ENCODE measurements at places on chromosomes 7 and 10. TPM values are rescaled to one million over a fixed set of nuclear protein-coding genes. Genes with fewer than 3 reads are reported as not detected.

Gene ACTA2
- 2.8 TPM for total RNA-seq

Gene PSAP
- 1,457 TPM for total RNA-seq

DNA sequence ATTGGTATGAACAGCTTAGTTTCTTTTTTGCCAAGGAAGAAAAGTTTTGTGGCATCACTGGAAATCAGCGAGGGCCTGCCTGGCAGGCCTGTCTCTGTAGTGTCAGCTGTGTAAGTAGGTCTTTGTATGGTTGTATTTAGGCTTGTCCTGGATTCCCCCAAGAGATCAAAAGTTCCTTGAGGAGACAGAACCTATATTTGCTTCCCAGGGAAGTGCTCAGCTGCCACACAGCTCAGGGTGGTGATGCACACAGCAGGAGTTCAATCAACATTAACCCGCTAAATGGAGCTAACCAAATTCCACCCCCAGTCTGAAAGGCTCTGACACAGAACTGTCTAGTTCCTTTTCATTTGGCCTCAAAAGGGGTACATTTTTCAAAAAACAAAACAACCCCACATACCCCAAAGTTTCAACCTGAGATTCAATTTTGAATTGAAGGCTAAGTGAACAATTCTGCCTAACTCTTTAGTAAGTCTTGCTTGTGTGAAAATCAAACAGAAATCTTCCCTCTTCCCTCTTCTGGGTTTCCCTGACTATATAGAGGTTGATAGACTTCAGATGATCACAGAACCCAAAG lies 124.4 kb downstream of the CLEC2L start:
- DNase-seq = no peak

- no peak for DNase-seq
These were observed 5.3 kb upstream of the CUZD1 start for GRCh38 chr10:122850705-122851640.

Gene LRRC18
- not detected for total RNA-seq

Gene PLEKHA8
- total RNA-seq = 20.6 TPM

DNA sequence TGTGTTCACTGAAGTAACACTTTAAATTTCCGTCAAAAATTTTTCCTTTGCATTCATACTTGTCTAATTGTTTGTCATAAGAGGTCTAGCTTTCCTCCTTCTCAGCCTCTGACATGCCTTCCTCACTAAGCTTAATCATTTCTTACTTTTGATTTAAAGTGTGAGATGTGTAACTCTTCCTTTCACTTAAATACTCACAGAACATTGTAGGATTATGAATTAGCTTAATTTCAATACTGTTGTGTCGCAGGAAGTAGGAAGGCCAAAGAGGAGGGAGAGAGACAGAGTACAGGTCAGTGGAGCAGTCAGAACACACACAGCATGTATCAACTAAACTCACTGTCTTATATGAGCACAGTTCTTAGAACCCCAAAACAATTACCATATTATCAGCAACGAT lies 99.0 kb downstream of the SRPK2 start:
- no peak for DNase-seq

DNA sequence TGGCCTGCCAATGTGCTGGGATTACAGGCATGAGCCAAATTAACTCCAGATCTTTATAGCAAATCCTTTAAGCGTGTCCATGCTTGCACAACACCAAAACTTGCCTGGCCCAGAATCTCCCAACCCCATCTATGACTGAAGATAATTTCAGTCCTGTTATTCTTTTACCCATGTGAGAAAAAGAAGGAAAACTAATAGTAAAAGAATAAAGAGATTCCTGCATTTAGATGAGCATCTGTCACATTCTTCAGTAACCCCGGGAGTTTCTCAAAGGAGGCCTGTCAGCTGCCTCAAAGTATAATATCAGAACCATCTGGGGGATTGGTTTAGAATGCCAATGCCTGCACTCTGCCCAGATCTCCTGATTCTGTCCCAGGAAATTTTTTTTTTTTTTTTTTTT lies 158.1 kb upstream of the KMT2E start:
- DNase-seq = no peak

GRCh38 chr10:55820071-55820470 lies 541.0 kb downstream of the ZWINT start:
- DNase-seq = no peak

GRCh38 chr10:77533887-77534278 lies 103.7 kb downstream of the KCNMA1 start:
- no peak for DNase-seq

DNA sequence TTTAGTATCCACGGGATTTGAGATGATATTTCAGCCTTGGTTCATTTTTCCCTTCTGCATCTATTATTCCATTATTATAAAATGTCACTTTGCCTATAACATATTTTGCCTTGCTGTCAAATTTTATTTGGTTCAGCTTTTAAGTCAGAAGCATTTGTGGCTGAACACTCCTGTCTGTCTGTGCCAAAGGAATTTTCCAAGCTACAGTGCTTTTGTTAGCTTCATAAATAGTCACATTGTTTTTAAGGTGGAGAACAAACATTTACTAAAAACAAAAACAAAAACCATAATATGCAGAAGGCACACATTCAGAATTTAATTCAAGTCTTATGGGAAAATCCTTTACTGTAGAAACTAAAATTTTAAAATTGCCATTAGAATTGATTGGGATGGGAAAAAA lies 33.8 kb upstream of the ELMO1 start:
- no peak for DNase-seq

Gene CDC14C
- not detected for total RNA-seq

Gene FAM237B
- total RNA-seq = not detected

DNA sequence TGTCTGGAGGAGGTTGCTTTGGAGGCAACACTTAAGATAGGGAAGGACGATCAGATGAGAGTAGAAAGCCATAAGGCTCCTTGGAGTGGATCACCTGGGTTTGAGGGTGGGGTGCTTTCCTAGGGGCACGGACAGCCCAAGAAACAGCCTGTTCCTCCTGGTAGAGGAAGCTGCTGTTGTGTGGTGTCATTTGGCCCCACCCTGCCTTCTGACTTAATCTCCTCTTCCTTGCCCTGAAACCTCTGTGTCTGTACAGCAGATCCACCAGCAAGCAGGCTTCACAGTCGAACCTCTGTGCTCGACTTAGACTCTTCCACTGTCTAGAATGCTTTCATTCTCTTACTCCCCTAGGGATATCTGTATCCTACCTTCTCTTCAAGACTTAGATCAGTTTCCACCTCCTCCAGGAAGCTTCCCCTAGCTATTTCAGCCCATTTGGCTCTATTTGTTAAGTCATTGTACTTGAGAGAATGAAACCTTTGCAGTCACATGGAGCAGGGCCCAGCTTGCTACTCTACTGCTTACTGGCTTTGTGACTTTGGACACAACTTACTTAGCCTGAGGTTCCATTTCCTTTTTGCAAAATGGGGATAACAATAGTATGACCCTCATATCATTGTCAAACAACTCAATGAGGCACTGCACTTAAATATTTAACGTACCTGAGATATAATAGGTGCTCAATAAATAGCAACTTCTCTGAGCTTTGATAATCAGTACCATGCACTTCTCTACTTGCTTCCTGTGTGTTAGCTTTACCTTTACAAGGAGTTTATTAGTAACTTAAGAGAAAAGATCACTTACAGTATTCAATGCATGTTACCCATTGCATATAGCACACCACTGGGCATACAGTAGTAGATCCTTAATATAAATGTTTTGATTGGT lies 5.0 kb downstream of the MXI1 start:
- peak; percentile 48 for DNase-seq

GRCh38 chr10:11682851-11683250 lies 59.3 kb upstream of the ECHDC3 start:
- DNase-seq = no peak

DNA sequence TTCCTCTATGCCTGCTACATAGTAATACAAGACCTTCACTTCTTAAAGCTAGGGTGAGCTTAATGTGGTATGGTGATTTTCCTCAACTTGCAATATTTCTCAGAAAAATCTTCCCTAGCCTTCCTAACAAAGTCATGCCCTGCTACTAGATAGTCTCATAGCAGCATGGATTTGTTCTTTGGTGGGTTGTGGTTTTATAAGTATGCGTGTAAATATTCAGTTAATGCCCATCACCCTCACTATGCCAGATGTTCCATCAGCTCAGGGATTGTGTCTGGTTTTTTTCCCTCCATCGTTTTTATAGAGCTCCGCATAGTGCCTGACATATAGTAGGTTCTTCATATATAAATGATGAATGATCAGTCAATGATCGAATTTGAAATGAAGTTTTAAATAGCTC lies 182.8 kb downstream of the CREB5 start:
- no peak for DNase-seq

- DNase-seq = no peak
These were observed 656.5 kb downstream of the SDK1 start for GRCh38 chr7:3957472-3958108.

DNA sequence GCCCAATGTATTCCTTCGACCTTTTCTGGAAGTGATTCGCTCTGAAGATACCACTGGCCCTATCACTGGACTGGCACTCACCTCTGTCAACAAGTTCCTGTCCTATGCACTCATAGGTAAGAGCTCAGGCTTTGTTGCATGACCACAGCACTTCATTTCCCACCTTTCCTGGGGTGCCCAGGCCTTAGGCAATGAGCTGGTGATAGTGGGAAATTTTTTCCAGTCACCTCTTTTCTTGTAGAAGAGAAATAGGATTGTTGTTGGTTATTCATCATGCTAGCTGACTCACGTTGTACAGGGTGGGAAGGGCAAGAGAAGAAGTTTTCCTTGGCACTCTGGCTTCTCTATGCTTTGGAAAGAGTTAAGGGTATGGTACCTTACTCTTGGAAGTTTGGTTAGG lies 51.4 kb upstream of the NFKB2 start:
- no peak for DNase-seq

Gene MYOZ1
- 0.21 TPM for total RNA-seq

DNA sequence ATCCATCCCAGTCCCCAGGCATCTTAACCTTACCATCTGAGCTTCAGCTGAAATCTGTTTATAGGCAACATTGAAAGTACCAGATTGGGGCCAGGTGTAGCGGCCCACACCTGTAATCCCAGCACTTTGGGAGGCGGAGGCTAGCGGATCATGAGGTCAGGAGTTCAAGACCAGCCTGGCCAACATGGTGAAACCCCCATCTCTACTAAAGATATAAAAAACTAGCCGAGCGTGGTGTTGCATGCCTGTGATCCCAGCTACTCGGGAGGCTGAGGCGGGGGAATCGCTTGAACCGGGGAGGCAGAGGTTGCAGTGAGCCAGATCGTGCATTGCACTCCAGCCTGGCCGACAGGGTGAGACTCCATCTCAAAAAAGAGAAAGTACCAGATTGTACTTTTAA lies 39.0 kb downstream of the CRCP start:
- DNase-seq = no peak

GRCh38 chr10:6787091-6787490 lies 207.0 kb upstream of the PRKCQ start:
- no peak for DNase-seq

GRCh38 chr10:8767591-8767990 lies 713.1 kb downstream of the GATA3 start:
- no peak for DNase-seq

- DNase-seq = no peak
These were observed 15.3 kb upstream of the CFAP69 start for GRCh38 chr7:90229682-90230081.

- no peak for DNase-seq
These were observed 38.1 kb downstream of the COL1A2 start for GRCh38 chr7:94432817-94433216.

DNA sequence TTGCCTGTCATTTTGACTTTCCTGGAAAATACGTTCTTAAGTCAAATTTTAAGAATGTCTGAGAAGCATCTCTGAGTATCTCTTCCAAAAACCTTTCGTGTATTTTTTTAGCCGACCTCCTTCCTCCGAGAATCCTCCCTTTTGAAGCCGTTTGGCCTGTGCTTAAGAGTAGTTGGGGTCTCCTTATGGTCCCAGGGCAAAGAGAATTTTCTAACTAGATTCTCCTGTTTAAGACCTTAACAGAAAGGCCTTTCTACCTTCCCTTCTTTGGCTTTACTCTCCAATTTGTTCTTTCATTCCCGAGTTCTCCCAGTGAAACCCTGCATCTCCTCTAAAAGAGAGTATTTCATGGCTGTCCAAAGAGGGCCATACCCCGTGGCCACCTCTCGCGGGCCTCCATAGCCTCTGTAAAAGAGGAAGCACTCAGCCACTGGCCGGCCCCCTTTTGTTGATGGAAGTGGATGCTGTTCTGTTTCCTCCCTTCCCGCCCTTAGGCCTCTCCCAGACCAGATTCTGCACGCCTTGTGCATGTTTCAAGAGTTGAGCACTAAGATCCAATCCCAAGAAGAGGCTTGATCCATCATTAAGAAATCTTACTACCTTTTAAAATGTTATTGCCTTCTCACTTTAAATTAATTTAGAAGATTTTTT lies 6.6 kb upstream of the FEZF1 start:
- DNase-seq = no peak

- DNase-seq = no peak
These were observed 243.0 kb upstream of the GLI3 start for GRCh38 chr7:42479816-42480633.

DNA sequence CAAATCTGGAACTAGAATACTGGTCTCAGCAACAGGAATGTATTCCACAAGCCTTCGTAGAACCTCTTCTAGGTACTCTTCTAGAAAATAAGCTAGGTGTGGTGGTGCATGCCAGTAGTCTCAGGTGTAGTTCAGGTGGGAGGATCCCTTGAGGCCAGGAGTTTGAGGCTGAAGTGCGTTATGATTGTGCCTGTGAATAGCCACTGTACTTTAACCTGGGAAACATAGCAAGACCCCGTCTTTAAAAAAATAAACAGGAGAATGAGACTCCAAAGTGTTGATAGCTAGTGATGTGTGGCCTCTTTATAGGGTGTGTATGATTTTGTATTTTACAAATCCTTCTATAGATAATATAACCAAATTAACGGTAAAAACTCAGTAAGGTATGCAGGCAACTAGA lies 1.5 kb upstream of the ZNF775 start:
- no peak for DNase-seq

DNA sequence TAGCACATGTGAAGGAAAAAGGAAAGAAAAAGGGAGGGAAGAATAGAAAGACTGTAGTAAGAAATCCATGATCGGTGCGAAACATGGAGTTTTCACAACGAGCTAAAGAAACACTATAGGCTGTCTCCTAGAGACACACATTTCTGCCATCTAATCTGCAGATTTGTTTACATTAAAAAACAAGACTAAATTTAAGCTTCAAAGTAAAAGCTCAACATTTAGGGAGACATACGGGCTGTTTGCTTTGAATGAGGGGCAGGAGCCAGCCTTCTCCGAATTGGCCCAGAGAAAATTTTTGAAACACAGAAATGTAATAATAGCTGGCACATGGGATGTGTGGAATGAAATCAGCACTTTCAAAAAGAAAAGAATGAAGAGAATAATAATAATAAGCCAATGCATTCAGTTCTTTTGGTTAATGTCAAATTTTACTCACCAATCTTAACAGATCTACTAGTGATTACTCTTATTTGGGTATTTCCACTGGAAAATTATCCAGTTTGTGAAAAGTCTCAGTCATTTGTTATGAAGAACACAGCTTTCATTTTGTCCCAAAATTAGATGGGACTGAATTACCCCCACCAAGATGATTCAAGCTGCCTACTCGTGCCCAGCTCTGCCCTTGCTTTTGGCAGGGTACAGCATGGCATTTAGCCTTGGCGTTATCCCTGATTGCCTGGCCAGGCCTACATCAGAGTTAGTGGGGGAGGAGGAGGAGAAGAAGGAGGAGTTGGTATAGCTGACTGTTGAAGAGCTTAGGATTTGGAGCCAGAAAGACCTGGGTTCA lies 47.1 kb downstream of the MTURN start:
- DNase-seq = no peak

- DNase-seq = no peak
These were observed 168.7 kb upstream of the GNAI1 start for GRCh38 chr7:79965946-79966345.

Gene C10orf67
- total RNA-seq = not detected

- DNase-seq = no peak
These were observed 12.3 kb downstream of the CISD1 start for GRCh38 chr10:58281092-58281752.

Gene OR2A7
- 0.27 TPM for total RNA-seq
